Stimulated activated CD4-positive, alpha-beta T cell treated with anti-CD3 and anti-CD28 coated beads, Interleukin-4, amount 100 ng/mL, for 1 hour (primary cell): ENCODE measurements at places on chromosomes 12 and 14.

DNA sequence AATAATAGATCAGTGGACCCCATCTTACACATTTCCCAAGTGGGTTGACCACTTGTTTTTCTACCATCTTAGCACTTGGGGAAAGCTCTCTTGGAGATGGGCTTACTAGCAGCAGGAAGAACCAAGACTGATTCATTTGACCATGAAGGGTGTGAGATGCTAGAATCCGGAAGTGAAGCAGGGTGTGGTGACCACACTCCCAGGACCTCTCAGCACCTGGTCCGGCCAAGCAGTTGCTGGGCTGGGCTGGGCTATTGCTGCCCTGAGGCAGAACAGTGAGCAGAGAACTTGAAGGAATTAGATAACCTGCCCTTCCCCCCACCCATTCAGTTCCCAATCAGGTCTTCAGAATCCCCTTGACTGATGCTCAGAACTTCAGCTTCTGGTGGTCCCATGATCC lies 24.4 kb downstream of the ADCY6 start:
- DNase-seq: no peak

- DNase-seq: peak; percentile 8
Observed at GRCh38 chr12:62934239-62934798, 631 bp downstream of the PPM1H start.

GRCh38 chr14:63897721-63898163 lies 44.9 kb downstream of the SYNE2 start:
- no peak for DNase-seq

DNA sequence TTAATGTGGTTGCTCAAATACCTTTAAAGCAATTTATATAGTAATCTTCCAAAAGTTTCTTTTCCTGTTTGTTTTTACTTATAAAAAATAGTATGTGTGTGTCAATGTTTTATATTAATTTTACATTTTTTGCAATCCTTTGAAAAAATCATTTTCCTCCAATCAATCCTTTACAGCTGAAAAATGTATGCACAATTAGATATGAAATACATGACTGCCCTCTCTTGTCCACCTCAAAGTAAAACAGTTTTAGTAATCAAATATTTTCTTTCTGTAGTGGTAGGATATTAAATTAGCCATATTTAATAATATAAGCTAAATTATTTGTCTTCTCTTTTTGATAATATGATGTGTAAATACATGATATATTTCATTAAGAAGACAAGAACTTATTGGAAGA lies 269.9 kb downstream of the ADAMTS20 start:
- no peak for DNase-seq

DNA sequence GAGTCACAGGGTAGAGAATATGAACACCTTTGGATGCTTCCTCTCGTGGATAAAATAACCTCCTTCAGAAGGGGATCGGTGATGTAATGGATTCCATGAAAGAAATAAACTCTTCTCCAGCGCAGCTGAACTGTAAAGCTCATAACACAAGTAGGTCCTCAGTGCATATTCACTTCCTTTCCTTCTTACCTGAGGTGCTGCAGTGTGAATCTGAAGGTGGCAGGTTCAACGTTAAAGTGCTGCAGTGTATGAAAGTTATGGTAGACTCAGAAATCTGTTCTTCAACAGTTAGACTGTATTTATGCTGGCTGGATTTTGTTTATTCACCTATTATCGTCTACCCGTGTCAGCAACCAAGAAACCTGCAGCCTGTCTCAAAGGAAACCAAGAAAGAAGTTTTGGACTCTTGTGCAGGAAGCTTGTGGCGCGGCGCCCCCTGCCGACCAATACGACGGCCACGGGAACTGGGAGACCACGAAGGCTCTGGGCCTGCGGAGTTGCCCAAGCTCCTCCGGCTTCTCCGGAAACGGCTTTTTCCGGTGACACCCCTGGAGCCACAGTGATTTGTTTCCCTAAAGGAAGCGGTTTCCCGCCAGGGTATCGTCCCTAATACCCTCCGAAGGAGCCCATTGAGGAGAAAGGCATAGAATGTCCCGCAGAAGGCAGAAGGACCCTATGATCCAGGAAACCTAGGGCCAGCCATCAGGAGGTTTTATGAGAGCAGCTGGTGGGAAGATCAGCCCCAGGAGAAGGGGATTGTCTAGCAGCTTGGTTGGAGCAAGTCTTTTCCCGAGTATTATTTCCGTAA lies 17.6 kb upstream of the RNASE3 start:
- peak; percentile 80 for DNase-seq

DNA sequence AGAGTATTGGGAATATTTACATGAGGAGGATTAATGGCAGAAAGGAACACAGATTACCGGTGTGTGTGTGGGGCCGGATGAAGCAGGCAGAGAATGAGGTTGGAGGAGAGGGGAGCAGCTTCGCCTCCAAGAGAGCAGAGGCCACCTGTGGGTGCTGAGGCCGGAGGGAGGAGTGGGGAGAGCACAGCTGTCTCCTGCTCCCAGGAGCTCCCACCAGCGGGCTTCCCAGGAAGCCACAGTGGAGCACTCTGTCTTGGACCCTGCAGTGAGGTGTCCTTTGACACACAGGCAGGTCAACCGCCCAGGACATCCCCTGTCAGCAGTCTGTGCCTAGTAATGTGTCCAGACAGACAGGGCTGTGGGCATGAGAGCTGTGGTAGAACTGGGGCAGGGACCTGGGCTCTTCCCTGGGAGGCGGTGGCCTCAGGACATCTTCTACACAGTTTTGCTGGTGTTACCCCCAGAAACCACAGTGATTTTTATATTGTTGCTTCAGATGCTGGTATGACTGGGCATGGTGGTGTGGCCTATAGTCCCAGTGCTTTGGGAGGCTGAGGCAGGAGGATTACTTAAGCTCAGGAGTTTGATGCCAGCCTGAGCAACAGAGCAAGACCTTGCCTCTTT lies 18.5 kb upstream of the AMN start:
- no peak for DNase-seq

DNA sequence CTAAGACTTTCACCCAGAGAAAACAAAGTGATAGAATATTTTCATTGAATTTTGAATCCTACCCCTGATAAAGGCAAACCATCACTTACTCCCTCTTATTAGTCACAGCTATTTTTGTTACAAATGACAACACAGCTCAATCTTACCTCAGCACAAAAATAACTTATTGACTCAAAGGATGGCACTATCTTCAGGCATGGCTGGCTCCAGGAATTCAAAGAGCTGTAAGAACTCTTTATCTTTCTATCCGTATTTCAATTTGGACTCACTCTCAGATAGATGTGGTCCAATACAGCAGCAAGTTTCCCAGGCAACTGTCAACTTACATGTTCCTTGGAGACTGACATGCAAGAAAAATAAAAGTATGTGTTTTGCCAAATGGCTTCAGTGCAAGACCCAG lies 709.4 kb upstream of the MDGA2 start:
- DNase-seq: no peak

GRCh38 chr14:20278414-20278813 lies 27.3 kb downstream of the TTC5 start:
- peak; percentile 5 for DNase-seq

- no peak for DNase-seq
Observed at GRCh38 chr12:47574252-47575021, 131.4 kb downstream of the RPAP3 start.

- no peak for DNase-seq
Observed at GRCh38 chr14:24312736-24313507, 1.6 kb downstream of the LTB4R start.

DNA sequence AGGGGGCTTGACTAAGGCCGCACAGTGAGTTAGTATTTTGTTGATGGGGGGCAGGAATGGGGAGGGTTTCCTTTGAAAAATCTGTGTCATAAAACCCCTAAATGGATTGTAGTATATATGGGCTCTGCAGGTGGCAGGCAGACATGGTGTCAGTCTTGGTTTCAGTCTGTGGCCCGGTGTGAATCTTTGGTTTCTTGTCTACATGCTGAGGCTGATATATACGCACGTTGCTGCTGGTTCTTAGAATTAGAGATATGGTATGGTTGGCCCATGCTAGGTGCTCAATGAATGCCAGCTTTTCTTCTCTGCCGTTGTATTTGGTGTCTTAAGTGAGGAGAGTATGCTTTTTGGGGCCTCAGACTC lies 73.1 kb downstream of the TSPAN9 start:
- no peak for DNase-seq

DNA sequence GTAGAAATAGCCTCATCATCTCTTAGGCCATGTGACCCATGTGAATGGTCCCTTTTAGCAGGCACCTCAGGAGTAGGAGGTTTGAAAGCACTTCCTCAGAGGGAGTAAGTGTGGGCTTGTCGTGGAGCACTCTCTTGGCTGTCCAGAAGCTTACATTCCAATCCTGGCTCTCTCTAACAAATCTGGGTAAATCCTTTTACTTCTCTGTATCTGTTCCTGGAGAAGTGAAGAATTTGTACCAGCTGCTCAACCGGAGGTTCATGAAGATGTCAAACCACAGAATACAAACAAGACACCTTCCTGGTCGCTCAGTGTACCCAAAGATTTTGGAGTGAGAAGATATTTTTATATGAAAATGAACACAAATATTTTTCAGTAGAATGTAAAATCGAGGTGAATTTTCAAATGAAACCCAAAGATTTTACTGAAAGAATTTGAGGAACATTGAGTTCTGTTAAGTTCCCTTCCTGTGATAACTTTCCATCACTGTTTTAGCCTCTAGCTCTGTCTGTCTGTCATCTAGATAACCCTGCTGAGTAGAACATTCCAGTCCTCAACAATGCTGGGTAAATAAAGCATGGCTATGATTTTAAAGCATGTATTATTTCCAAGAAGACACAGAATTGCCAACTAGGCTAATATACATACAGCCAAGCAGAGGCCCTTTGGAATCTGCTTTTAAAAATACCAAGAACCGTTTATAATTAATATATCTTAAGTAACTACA lies 263.9 kb upstream of the RGS6 start:
- no peak for DNase-seq

- DNase-seq: no peak
Observed at GRCh38 chr14:88130057-88130432, 125.1 kb downstream of the GPR65 start.

GRCh38 chr12:67431411-67432020 lies 162.4 kb downstream of the CAND1 start:
- no peak for DNase-seq

GRCh38 chr12:95253386-95253785 lies 35.8 kb downstream of the VEZT start:
- DNase-seq: no peak

GRCh38 chr14:60713513-60713912 lies 10.6 kb downstream of the SIX4 start:
- DNase-seq: no peak

DNA sequence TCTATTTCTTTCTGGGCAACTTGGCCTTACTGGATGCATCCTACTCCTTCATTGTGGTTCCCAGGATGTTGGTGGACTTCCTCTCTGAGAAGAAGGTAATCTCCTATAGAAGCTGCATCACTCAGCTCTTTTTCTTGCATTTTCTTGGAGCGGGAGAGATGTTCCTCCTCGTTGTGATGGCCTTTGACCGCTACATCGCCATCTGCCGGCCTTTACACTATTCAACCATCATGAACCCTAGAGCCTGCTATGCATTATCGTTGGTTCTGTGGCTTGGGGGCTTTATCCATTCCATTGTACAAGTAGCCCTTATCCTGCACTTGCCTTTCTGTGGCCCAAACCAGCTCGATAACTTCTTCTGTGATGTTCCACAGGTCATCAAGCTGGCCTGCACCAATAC lies 5.3 kb downstream of the OR4N5 start:
- DNase-seq: no peak

- no peak for DNase-seq
Observed at GRCh38 chr12:131282292-131283080, 328.8 kb downstream of the ADGRD1 start.

DNA sequence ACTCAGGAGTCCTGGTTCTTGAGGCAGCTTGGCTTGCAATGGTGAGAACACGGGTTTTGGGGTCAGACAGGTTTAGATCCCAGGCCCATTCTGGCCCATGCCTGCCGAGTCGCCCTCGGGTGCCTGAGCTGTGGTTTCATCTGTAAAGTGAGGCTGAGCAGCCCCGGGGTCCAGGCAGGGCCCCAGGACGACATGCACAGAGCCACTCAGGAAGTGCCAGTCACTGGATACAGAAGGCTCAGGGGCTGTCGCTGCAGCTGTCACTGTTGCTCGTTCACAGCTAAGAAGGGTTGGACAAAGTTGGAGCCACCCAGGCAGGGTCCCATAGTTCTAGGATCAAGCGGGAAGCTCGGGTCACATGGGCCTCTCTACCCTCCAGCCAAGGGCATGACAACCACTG lies 403.1 kb downstream of the BCL11B start:
- no peak for DNase-seq

GRCh38 chr14:80425686-80426085 lies 214.4 kb upstream of the DIO2 start:
- DNase-seq: no peak

DNA sequence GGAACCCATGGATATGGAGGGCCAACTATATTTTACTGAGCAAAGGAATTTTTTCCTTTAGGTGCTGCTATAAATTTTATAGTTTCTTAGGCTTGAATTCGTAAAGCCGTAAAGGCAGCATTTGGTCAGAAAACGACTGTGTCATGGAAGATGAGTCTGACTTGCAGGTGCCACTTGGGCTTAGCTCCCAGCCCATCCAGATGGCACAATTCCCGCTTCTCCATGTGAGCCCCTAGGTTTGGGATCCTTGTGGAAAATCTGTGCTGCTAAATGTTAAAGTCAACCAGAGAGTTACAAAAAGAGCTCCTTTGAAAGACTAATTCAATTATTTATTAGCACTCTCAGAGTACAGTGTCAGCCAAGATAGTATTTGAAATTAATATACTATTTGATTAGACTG lies 120.1 kb upstream of the NPAS3 start:
- no peak for DNase-seq

DNA sequence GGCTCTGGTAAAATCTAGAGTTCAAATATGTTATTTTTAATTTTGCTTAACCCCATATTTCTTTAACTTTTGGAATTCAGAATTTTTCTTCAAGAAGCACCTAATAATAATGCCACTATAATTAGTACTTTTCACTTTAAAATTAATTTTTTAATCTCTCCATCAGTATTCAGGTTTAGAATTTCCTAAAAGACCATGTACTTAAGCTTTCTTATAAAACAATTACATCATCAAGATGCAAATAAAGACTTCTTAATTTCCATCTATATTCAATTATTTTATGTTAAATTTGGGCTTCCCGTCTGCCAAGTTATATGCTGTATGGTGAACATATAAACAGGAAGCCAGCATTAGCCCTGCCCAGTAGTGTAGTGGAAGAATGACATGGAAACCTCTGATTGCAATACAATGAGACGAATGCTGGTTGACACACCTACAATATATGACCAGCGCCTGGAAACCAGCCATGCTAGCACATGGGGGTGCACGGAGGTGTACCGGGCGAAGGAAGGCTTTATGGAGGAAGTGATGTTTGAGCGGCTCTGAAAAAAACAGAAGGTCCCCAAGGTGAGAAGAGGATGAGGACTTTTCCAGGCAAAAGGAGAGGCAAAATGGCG lies 82.2 kb downstream of the LLPH start:
- DNase-seq: no peak

DNA sequence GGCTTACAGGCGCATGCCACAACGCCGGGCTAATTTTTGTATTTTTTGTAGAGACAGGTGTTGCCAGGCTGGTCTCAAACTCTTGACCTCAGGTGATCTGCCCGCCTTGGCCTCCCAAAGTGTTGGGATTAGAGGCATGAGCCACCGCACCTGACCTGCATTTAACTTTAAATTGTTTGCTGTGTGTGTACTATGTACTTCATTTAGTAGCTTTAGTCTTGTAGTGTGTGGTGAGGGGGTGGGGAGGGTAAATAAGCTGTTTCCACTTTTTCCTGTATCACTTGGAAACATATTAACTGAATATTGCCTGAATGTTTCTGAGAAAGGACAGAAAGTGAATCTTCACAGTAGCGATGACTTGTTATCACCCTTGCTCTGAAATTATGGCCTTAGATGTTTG lies 8.5 kb downstream of the DLST start:
- no peak for DNase-seq
